ENCODE measurements at places on chromosomes 11 and 22.

DNA sequence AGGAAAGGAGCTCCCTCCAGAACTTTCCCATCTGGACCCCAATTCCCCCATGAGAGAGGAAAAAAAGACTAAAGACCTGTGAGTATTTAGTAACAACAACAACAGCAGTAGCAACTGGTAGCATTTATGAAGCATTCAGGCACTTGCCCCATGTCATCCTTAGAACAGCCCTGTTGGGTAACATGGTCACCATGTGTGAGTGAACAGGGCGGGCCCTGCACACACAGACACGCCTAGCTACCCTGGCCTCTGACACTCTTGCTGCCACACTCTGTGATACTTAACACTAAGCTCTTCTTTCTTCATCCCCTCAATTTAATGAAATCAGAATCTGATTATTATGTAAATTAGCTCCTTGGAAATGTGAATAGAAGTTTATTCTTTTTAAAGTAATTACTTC, 26.1 kb upstream of the SLC25A18 start:
- DNase-seq: no peak

- DNase-seq: no peak
These were observed 49.5 kb downstream of the LGR4 start for GRCh38 chr11:27423125-27423524.

DNA sequence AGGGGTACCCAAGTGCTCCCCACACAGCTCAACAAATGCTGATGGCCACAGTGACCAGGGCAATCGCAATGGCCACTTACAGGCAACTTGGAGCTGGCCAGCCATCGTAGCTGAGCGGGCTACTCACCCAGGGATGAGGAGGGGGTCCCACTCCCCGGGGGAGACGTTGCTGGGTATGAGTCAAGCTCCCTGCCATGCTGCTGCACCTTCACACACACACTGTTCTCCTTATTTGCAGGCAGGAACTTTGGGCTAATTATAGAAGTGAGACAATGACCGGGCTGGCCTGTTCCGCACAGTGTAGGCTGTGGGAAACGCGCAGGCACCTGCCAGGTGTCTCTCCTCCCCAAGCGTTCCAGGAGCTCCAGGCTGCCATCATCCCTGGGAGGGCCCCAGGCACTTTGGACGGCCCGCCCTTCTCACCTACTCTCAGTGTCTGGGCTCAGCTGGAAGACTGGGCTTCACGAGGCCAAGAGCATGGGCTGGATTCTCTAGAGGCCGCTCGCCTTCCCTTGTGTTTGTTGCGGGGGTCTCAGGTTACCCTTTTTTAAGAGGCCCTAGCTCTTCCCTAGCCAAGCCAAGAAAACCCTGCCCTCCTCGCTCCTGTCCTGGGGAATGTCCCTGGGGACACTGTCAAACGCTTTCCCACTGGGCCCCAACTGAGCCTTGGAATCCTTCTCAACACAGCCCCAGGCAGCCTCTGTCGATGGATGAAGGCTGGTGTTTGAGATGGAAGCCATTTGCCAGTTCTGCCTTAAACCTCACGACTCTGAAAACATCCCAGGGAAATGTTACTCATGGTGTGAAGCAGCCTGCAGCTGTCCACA, 73.0 kb downstream of the RTL6 start:
- DNase-seq: no peak

DNA sequence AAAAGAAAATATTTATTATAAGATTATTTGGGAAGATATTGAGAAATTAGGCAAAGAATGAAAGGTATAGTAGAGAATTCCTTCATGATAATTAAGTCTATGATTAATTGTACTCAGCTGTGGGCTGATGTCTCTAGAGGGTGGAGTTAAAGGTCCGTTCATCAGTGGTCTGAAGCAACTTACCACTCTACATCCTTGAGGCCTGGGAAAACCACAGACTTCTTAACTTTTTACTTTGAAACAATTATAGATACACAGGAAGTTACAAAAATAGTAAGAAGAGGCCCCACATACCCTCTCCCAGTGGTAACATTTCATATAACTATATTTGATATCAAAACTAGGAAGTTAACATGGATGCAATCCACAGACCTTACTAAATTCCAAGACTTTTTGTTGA, 167.0 kb upstream of the NECTIN1 start:
- no peak for DNase-seq

- DNase-seq: no peak
These were observed 134.9 kb downstream of the RCN1 start for GRCh38 chr11:32225571-32226285.

DNA sequence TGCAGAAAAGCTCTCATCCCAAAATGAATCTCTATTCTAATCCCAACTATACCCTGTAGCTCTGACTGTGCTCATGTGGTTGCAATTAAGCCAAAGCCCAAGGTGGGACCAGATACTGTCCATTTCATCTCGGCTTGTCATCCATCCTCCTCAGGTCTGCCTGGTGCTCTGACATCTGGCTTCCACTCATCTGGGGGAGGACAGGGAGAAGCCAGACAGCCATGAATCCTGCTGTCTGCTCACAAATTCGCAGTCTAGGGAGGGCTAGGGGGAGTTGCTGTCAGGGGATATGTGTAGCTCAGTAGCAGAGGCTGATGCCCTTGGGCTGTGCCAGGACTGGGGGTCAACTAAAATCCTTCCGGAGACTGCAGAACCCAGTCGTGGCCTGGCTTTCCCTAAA, 167.1 kb downstream of the ETS1 start:
- DNase-seq: no peak

DNA sequence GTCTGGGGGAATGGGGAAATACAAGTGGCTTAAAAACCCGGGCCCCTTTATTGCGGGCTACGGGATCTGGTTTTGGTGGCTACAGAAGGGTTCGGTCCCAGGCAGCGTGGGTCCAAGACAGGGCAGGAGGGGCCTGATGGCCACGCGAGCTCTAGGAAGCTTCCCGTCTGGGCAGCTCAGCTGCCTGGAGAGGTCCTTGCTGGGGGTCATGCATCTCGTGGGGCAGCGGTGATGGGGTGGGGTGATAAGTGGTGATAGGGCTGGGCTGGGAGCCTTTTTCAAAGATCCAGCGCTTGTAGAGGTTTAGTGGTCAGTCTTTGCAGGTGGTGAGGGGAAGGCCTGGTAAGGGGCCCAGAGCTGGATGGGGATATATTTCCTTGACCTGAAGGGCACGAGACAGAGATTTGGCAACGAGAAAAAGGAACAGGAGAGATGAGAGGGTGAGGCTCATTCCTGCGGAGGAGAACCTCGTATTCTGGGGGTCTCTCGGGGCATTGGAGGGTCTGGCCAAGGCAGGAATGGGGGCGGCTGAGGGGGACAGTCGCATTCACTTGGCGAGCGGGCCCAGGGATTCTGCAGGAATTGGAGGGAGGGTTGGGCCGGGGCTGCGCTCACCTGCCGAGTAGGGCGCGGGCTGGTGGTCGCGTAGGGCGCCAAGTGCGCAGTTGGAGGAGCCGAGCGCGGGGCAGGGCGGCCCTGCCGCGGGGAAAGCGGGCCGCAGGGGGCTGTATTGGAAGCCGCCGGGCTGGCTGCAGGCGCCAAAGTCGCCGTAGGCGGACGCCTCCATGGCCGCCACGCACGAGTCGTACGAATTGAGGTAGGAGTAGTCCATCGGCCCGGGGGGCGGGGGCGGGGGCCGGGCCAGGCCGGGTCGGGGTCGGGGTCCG, 560 bp downstream of the PHOX2A start:
- DNase-seq: no peak

- no peak for DNase-seq
These were observed 15.5 kb upstream of the TESMIN start for GRCh38 chr11:68766786-68767185.

DNA sequence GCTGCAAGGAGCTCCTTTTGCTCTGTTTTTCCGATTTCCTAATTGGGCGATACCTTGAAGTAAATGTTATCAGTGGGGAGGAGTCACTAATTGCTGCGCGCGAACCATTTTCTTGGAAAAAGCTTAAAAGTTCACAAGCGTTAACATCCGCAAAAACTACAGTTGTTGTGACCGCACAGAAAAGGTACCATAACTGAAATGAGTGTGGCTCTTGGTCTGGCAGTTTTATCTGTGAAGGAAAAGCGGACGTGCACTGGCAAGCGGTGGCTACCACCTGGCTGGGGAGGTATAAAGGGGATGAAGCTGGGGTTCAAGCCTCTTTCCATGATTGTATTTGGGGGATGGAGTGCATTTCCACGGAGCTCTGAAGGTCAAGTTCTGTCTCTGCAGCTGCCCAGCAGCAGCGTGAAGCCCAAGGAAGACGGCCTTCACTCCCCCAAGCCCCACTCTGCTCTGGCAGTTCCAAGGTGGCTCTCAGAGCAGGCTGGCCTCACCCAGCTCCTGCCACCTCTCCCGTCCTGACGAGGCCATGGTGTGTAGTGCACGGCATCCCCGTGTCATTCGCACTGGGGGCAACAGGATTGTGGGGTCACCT, 27.5 kb downstream of the MOV10L1 start:
- no peak for DNase-seq

DNA sequence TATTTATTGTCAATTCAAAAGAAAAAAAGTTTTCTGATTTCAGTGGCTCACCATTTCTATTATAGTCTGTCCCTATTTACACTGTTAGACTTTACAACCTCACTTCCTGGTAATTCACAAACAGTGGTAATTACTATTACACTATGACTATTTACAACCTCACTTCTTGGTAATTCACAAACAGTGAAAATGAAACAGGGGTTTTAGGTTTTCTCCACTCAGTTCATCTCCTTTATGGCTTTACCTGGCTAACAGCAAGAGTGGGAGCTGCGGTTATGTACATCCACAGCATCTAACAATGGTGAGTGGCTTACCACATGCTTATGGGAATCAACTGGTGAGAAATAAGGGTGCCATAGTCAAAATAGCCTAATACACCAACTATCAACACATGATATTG, 166.4 kb downstream of the CASP12 start:
- no peak for DNase-seq

GRCh38 chr11:34565417-34566207, 52.0 kb upstream of the ELF5 start:
- no peak for DNase-seq

DNA sequence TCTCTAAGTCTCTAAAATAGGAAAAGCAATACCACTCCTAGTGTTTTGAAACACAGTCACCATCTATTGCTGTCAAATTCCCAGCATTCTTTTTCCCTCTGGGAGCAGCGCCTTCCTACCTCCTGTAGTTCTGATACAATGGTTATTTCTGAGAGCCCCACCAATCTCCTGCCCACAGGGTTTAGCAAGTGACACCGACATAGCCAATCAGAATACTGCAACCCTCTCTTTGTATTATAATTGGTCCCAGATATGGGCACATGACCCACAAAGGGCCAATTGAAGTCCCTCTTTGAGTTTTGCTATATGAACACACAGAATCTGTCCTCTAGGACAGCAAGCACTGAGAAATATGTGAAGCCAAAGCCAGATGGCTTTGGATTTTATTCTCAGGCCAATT, 16.9 kb upstream of the ARHGAP42 start:
- no peak for DNase-seq

GRCh38 chr11:94518300-94518699, 6.0 kb downstream of the C11orf97 start:
- no peak for DNase-seq

- no peak for DNase-seq
These were observed 38.8 kb upstream of the TOLLIP start for GRCh38 chr11:1348146-1348795.

GRCh38 chr22:45218976-45219375, 21.7 kb downstream of the KIAA0930 start:
- DNase-seq: no peak

DNA sequence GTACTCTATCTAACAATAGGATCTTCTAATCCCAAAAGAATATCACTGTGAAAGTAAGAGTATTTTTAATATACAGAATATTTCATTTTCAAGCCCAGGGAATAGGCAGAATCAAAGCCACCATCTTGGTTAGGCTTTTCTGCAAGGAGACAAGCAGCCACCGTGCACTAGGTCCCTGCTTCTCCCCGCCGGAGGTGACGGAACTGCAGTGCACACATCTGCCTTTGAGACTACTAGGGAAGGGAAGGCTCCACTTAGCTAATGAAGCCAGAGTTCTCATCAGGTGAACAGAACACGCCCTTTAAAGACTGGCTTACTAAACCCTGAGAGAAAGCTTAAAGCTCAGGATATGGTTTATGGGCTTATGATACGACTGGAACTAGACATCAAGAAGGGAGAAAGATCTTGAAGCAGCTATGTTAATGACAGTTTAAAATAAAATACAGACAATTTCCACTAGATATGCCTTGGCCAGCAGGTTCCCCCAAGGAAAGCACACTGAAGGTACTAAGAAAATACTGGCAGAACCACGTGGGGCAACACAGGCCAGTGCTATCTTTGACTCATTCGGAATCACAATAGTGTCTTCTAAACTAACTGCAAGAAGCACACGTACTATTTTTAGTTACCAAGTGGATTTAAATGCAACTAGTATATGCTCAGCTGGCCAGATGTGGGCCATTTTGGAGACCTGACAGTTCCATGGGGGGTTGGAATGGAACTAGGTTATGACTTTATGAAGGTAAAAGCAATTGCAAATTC, 127.4 kb upstream of the LMO1 start:
- no peak for DNase-seq

DNA sequence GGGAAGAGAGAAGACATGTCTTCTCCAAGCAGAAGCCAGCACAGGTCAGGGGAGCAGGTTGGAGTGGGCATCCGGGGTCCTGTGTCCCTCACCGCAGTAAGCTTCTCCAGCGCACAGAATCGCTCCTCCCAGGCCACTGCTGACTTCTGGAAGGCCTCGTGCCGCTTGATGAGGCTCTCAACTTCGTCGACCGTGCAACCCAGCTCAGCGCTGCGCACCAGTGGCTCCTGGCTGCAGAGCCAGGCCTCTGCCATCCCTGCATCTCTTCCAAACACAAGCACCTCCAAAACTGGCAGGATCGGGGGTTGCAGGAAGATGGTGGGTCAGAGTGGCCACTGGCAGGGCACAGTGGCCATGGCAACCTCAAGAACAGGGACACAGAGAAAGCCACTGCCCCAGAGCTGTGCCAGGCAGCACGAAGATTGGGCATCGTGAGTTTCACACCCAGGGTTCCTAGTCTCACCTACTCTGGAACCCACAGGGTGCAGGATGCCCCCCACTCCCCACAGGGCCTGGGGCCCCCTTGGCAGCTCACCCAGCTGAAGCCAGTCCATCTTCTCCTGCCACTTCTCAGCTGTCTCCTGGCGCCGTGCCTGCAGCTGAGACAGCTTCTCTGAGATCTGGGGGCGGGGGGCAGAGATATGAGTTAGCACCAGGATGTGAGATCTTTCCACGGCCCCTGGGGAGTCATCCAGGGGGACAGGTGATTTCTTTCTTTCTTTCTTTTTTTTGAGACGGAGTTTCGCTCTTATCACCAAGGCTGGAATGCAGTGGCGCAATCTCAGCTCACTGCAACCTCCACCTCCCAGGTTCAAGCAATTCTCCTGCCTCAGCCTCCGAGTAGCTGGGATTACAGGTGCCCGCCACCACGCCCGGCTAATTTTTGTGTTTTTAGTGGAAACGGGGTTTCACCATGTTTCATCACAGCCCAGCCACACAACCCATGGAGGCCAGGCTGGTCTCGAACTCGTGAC, 11.2 kb upstream of the RBM4B start:
- no peak for DNase-seq

DNA sequence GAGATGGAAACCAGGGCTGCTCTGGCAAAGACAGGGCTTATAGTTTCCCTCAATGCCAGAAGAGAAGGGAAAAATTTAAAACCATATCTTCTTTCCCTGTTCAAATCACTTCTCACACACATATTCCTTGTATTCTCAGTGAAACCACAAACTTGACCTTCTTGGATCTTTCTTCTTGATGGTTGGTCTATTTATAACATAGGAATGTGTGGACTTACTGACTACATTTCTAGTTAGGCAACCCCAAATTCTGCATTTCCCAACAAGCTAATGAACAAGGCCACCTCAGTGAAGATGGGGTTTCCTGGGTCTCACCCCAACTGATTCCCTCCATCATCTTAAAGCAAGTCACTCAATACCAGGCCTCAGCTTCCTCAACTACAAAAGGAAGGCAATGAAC, 3.8 kb upstream of the QSER1 start:
- no peak for DNase-seq

GRCh38 chr22:26485806-26486390, 2.2 kb downstream of the SRRD start:
- DNase-seq: no peak

Measured in DMS79 treated with DMSO at 0.1 percent for 48 hours (cell line).